ENCODE measurements at places on chromosomes 11 and 22.

DNA sequence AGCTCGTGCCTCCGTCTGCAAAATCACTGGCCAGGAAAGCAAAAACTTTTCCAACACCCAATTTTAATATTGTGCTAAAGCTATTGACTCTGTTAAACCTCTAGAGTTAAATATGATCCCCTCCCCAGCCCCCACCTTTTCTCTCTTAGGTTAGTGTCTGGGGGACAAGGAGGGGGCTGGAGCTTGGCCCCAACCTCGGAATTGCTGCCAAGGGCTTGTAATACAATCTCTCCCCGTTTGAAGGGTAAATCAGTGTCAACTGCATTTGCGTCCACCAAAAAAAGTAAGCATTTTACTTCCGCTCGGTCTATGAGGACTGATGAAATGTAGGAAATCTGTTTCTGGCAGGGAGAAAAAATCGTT lies at the start of gene GAS2:
Gene GAS2 (plus strand): TSS at position 287 of the 363 bp plus-strand sequence. CDS start 8,259 bp downstream, outside the sequence.
- peaks cover 9% of the 10 kb centered on the region for H3K27me3 ChIP-seq
- H3K4me1 ChIP-seq = peaks cover 17% of the 10 kb centered on the region
- no peak for DNase-seq
- H3K27ac ChIP-seq = no peak within 1 kb of the TSS
- peak within 1 kb of the TSS; percentile 84 for H3K4me3 ChIP-seq

DNA sequence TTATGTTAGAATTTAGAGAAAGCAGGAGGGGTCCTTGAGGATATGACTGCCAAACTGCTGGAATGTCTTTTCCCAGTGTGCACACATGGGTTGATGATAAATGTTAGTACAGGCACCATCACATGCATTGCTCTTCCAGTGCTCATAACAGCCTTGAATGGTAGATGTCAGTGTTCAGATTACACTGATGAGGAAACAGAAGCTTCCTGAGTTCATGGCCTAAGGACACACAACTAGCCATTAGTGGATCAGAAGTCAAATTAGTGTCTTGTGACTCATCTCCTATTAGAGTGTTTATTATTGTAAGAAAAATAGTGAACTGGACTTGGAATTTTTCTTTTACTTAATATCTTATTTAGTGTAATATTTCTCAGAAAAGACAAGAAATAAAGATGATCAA lies 241.5 kb downstream of the DDX10 start:
- no peaks in the 10 kb centered on the region for H3K36me3 ChIP-seq
- H3K4me3 ChIP-seq = no peak overlapping the region
- peaks cover 14% of the 10 kb centered on the region for H3K4me1 ChIP-seq
- peaks cover 5% of the 10 kb centered on the region for H3K27me3 ChIP-seq

DNA sequence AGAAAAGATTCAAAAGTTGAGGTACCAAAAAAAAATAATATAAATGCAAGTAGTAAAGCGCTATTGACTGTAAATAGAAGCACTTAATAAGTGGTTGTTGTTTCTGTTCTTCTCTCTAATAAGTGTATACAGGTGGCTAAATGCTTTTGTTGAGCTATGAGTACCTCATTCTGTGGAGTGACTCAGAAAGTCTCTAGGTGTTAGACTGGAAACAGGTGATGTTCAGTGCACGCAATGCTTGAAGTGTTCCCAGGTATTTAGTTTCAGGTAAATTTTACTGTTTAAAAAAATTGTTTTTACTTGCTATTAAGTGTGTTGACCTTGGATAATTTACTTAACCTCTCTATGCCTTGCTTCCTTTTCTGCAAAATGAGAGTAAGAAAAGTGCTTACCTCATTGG lies 24.2 kb downstream of the POU2AF3 start:
- no peaks in the 10 kb centered on the region for H3K36me3 ChIP-seq
- no peak overlapping the region for H3K27ac ChIP-seq
- no peak overlapping the region for H3K4me3 ChIP-seq

GRCh38 chr11:70828593-70829082 lies 423.7 kb downstream of the SHANK2 start:
- peaks cover 11% of the 10 kb centered on the region for H3K4me1 ChIP-seq
- H3K36me3 ChIP-seq = no peaks in the 10 kb centered on the region
- DNase-seq = no peak
- H3K4me3 ChIP-seq = no peak overlapping the region

DNA sequence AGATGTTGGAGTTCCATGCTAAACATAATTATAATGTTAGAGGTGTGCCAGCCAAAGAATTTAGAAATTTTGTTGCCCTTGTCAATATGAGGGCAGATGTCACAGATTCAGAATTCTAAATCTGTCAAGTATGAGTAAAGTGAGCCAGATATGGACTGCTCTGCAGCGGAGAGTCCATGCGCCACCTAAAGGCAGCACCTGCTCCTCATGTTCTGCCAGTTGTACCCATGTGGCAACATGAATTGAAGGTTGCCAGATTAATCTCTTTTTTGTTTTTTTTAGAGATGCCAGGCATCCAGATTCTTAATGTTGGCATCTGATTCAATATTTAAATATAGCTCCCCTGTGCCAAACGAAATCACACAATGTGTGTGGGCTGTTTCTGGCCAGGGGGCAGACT lies 678.6 kb upstream of the ANO5 start:
- no peak overlapping the region for H3K4me3 ChIP-seq
- H3K27ac ChIP-seq = no peak overlapping the region
- no peaks in the 10 kb centered on the region for H3K4me1 ChIP-seq
- no peaks in the 10 kb centered on the region for H3K27me3 ChIP-seq

DNA sequence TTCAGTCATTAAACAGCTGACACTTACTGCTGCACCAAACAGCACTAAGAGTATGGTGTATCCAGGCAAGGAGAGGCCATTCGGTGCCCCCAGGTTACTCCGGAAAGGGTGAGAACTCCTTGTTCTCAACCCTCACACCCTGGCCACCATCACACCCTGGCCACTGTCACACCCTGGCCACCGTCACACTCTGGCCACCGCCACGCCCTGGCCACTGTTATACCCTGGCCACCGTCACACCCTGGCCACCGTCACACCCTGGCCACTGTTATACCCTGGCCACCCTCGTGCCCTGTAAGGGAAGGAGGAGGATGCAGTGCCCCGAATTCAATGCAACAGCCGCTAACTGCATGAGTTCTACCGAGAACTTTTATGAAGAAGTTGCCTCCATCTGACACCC lies 644.4 kb downstream of the TBC1D22A start:
- H3K4me3 ChIP-seq = peak overlapping the region; percentile 50
- DNase-seq = no peak
- no peaks in the 10 kb centered on the region for H3K4me1 ChIP-seq
- H3K36me3 ChIP-seq = peaks cover 28% of the 10 kb centered on the region

DNA sequence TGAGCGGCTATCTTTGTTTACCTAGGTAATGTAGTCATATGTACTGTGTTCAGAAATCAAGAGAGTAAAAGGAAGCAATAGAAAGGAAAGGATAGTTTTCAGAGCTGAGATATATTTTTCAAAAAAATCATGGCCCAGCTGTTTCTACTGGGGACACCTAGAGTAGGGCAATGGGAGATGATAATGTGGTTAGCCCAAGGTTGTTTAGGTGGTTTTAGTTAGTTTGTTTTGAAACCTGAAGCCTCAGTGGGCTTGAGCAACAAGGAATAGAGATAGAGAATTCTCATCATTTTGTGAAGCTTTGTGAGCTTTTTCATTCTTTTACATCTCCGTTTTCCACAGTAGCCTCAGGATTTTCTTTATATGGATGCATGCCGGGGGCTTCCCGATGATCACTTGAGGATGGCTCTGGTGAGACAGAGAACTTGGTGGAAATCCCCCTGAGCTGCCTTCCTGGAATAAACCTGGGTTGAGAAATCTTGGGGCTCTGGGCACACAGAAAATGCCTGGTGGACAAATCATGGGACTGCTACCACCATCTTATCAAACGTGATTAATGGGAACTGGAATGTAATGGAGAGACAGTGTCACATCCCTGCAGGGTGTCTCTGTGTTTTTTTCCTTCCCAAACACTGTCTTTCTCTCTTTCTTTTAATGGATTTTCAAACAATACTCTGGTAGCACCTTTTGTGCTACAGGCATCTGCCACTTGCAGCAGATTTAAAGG lies 49.0 kb downstream of the ARHGAP42 start:
- no peak overlapping the region for H3K4me3 ChIP-seq
- no peak overlapping the region for H3K27ac ChIP-seq
- no peaks in the 10 kb centered on the region for H3K36me3 ChIP-seq
- H3K27me3 ChIP-seq = no peaks in the 10 kb centered on the region
- H3K4me1 ChIP-seq = peaks cover 23% of the 10 kb centered on the region
- no peak for DNase-seq

DNA sequence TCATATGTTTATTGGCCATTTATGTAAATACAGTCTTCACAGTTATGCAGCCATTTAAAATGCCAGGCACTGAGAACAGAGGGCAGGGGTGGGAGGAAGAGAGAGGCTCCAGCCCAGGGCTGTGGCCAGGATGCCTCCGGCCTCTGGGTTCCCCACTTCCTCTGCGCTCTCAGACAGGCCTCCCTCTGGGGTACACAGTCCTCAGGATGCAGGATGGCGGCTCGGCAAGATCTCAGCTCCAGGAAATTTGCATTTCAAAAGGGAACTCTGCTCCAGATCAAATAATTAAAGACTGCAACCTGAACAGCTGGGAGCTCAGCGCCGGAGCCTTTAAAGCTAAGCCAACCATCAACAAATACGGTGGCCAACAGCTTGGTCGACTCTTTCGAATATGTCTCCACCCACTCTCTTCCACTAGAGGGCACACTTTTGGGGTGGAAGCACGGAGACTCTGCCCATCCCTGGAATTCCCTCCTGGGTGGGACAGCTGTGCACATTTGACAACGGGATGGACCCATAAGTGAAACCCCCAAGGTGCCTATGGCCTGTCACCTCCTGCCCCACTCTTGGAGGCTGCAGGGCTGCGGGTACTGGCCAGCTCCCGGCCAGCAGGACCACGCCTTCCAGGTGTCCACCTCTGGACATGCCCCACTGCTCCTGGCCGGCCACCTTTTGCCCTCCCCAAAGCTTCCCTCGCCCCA lies 1044.7 kb downstream of the BRD1 start:
- H3K4me3 ChIP-seq = no peak overlapping the region
- H3K36me3 ChIP-seq = no peaks in the 10 kb centered on the region
- peak; percentile 44 for DNase-seq
- peaks cover 6% of the 10 kb centered on the region for H3K27me3 ChIP-seq

- DNase-seq = no peak
- H3K4me1 ChIP-seq = peaks cover 3% of the 10 kb centered on the region
- H3K36me3 ChIP-seq = no peaks in the 10 kb centered on the region
- peaks cover 15% of the 10 kb centered on the region for H3K27me3 ChIP-seq
These were observed 17.0 kb upstream of the MYRF start for GRCh38 chr11:61735391-61735790.

DNA sequence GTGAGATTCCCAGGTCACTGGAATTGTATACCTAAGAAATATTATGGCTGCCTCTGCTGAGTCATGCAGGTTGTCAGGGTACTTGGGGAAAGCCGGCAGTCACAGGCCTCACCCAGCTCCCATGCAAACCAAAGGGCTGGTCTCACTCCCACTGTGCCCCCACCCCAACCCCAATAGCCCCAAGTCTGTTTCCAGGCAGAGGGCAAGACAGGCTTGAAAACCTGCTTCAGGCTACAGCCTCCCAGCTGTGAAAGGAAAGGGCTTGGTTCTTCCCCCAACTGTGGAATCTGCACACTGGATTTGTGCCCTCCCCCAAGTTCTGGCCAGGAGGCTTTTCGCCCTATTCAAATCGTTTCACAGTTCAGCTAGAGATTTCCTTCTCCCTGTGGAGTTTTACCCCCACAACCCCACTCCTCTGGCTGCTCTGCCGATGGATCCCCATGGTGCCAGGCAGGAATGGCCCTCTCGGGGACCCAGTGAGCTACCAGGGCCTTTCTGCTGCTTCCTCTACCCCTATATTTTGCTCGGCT lies 37.0 kb upstream of the ABTB2 start:
- peaks cover 1% of the 10 kb centered on the region for H3K27me3 ChIP-seq
- H3K4me3 ChIP-seq = no peak overlapping the region
- no peak for DNase-seq
- no peaks in the 10 kb centered on the region for H3K4me1 ChIP-seq
- H3K27ac ChIP-seq = no peak overlapping the region
- no peaks in the 10 kb centered on the region for H3K36me3 ChIP-seq

DNA sequence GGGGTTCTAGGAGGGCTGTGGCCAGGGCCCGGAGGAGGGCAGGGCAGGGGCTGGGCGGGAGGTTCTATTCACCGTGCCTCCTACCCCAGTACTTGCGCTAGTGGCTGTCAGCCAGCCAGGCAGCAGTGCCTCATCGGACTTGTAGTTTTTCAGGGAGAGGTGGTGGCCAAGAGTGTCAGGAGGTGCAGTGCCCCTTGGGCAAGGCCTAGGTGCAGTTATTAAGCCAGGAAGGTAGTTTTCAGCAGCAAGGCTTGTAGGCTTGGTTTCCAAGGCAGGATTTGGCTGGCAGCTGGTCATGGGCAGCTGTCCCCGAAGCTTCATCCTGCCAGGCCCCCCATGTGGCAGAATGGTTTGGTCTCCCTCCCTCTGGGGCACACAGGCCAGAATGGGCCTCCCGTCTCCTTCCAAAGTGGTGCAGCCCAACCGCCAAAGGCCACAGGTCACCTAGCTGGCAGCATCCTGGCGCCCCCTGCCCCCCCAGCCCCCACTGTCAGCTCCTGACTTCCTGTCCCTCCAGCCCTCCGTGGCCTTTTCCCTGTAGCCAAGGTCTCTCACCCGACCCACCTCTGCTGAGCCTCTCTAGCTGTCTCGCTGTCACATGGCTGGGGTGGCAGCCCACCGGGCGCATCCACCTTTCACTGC lies 8.5 kb downstream of the CCDC88B start:
- H3K27me3 ChIP-seq = peaks cover 10% of the 10 kb centered on the region
- no peak overlapping the region for H3K27ac ChIP-seq
- DNase-seq = no peak
- H3K4me1 ChIP-seq = no peaks in the 10 kb centered on the region
- H3K36me3 ChIP-seq = peaks cover 3% of the 10 kb centered on the region
- H3K4me3 ChIP-seq = no peak overlapping the region

DNA sequence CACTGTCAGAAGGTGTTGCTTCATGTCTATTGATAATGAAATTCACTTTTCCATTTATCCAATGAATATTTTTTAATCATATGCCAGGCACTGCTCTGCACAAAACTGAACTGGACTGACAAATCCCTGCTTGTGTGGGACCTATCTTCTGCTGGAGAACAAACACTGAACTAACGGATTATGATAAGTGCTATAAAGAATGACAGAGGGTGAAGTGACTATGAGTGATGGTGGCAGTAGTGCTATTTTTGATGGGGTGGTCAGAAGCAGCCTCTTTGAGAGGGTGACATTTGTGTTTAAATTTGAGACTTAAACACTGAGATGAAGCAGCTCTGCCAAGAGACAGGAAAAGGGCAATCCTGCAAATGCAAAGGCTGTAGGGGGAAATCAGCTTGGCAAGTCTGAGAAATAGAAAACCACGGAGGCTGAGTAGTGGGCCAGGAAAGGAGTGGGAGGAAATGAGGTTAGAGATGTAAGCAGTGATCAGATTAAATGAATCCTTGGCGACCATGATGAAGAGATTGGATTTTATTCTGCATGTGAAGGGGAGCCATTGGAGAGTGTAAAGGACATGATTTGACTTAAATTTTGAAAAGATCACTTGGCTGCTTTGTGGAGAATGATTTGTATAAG lies 6.0 kb downstream of the TBCEL start:
- peak overlapping the region; percentile 67 for H3K27ac ChIP-seq
- peaks cover 19% of the 10 kb centered on the region for H3K4me1 ChIP-seq
- H3K4me3 ChIP-seq = no peak overlapping the region

- no peak for DNase-seq
- H3K36me3 ChIP-seq = no peaks in the 10 kb centered on the region
- peaks cover 10% of the 10 kb centered on the region for H3K4me1 ChIP-seq
- H3K27me3 ChIP-seq = peaks cover 7% of the 10 kb centered on the region
- no peak overlapping the region for H3K27ac ChIP-seq
These were observed 36.7 kb downstream of the ADAMTS8 start for GRCh38 chr11:130391711-130392110.

- H3K4me1 ChIP-seq = peaks cover 14% of the 10 kb centered on the region
- H3K36me3 ChIP-seq = no peaks in the 10 kb centered on the region
- no peak overlapping the region for H3K27ac ChIP-seq
- no peak overlapping the region for H3K4me3 ChIP-seq
These were observed 152.6 kb upstream of the B3GAT1 start for GRCh38 chr11:134564472-134565200.
